ENCODE measurements at places on chromosomes 7 and 10.

GRCh38 chr10:31464552-31464951 lies 145.5 kb downstream of the ZEB1 start:
- no peak for DNase-seq

- no peak for DNase-seq
Measured at GRCh38 chr7:34069676-34070075, 164.3 kb downstream of the BMPER start.

DNA sequence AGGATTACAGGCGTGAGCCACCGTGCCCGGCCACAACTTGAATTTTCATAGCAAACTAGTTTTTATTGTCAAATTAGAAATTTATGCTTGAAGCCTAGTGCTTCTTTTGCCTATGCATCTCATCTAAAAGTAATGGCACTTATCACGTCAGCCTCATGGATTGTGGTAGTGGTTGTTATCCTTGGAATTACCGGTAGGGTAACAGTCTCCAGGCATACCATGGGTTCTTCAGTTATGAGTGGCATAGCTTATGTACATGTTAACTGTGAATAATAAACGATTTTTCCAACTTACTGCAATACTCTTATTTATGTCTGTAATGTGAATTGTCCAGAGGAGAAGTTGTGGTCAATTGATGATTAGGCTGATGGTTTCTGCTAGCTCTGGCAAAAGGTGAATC lies 63.1 kb downstream of the BMPR1A start:
- no peak for DNase-seq

DNA sequence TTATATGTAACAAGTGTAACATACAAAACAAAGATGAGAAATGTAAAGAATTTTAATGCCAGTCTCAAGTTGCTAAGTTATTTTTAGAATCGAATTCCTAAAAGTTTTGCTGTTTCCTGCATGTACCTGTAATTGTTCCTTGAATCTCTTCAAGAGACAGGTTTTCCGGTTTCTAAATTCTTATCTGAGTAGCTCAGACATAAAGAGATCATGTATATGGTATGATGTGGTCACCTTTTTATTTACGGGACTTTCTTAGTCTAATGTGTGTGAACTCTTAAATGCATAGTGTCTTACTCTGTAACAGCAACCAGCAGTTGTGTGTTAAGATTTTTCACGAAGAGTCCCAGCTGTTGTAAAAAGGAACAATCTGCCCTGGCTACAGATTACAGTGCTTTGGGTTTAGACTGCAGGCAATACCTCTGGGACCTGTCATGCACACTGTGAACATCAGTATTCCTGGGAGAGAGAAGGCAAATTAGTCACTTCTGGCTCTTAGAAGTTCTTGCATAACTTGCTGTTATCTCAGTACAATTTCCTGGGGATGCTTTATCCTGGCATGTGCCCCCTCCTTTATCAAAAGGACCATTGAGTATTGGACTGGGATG lies 263.4 kb downstream of the BICC1 start:
- no peak for DNase-seq

- DNase-seq: peak; percentile 71
Measured at GRCh38 chr10:30701451-30702173, 72.1 kb upstream of the LYZL2 start.

- no peak for DNase-seq
Measured at GRCh38 chr10:86087716-86088115, 278.9 kb downstream of the GRID1 start.

DNA sequence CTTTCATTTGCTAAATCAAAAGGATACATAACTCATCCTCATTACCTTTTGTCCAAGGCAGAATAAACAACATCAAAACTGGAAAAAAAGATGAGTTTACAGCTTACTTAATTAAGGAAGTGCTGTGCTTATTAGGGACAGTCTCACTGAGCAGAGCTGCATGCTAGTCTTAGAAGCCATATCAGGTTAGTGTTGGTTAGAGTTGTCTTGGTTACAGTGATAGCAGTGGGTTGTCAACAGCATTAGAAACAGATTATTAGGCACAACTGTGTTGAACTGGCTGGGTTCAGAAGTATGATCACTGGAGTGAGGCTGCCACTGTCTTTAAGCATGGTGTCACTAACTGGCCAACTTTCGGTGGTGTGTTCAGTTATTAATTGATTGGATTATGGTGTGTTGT lies 503.9 kb upstream of the IGFBP3 start:
- DNase-seq: no peak
